Uterus (tissue), 4 donors: ENCODE measurements at places on chromosomes 7 and 10.

DNA sequence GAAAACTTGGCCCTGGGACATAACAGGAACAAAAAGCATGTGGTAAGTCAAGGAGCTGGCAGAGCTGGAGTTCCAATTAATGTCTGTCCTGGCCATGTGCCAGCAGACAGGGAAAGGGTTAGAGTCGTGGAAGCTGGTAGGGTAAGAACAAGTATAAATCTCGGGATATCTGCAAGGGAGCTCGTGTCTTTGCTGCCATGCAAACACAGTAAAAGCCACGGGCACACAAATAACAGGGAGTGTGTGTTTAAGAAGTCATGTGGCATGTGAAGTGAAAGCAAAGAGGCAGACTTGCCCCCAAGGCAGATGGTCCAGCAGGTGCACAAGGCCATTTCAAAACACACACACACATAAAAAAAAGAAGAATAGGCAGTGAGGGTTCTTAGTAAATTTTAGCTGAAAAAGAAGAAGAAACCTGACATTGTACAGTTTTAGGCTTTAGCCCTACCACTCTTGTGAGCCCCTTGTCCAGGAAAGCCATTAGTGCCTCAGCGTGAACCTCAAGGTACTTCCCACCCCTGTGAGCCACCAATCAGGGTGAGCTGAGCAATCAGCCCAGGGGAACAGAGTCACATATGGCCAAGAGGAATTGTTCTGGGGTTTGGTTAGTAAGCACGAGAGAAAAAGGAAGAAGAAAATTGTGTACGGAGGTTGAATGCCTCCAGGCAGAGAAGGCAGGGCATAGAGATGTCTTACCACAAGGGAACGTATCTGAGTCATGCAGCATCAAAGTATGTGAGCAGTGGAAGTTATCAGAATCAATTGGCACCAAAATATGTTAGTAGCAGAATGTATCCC, 32.8 kb upstream of the ARHGAP12 start:
- no peak for DNase-seq

DNA sequence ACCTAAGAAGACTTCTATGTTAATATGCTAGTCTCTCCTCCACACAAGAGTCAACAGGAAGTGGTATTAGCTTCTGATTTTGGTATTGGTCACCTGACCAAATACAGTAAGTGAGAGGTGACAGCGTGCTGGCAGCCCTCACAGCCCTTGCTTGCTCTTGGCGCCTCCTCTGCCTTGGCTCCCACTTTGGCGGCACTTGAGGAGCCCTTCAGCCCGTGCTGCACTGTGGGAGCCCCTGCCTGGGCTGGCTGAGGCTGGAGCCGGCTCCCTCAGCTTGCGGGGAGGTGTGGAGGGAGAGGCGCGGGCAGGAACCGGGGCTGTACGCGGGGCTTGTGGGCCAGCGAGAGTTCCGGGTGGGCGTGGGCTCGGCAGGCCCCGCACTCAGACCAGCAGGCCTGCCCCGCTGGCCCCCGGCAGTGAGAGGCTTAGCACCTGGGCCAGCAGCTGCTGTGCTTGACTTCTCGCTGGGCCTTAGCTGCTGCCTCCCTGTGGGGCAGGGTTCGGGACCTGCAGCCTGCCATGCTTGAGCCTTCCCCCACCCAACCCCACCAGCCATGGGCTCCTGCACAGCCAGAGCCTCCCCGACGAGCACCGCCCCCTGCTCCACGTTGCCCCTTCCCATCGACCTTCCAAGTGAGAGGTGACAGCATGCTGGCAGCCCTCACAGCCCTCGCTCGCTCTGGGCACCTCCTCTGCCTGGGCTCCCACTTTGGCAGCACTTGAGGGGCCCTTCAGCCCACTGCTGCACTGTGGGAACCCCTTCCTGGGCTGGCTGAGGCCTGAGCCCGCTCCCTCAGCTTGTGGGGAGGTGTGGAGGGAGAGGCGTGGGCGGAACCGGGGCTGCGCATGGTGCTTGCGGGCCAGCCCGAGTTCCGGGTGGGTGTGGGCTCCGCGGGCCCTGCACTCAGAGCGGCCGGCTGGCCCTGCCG, 4.2 kb upstream of the ACSL5 start:
- DNase-seq, result no peak

- DNase-seq, result no peak
Observed at GRCh38 chr10:126336801-126337200, 51.5 kb downstream of the ADAM12 start.

DNA sequence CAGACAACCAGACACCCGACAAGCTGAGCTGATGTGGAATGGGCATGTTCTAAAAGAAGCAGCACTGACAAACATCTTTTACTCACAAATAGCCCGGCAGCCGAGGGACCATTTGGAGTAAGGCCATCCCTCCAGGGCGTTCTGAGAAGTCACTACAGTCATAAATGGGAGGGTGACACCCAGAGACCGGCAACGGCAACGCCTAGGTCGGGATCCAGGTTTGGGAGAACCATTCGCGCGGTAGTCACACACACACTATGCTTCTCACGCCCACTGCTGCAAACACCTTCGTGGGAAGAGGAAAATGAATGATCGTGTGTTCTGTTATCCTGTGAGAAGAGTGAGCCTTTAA, 9.8 kb downstream of the TNS3 start:
- no peak for DNase-seq

- no peak for DNase-seq
Observed at GRCh38 chr10:67772894-67773511, 65.0 kb downstream of the DNAJC12 start.

DNA sequence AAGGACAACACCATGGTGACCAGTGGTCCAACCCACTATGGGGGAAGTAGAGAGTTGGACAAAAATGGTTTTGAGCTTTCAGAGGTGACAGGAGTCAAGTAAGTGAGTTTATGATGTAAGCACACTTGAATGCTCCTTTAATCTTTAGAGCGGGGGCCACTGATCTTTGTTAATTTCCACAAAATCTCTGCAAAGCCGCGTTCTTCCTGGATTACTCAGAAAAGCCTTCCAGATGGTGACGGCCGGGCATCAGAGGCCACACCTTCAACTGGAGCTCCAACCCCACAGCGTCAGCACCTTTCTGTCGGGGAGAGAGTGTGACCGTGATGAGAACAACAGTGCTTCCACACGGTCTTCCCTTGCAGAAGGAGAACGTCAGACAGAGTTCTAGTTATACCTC, 35.2 kb upstream of the KLF6 start:
- DNase-seq, result no peak

DNA sequence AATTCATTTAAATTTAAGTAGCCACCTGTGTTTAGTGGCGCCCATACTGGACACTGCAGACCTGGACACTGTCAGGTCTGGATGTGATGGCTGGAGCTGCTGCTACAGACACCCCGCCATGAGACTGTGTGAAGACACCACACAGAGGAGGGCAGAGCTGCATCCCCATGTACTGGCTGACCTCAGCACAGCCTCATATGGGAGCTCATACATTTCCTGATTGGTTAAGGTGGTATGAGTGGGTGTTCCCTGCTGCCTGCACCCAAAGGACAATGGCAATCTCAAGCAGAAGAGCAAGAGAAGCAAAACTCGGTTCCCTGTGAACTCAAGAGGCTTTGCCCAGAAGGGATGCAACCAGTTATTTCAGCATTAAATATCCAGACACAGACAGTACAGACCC, 60.0 kb downstream of the DLG5 start:
- no peak for DNase-seq

GRCh38 chr10:5921746-5922145, 31.7 kb downstream of the FBH1 start:
- DNase-seq, result no peak

- peak; percentile 66 for DNase-seq
Observed at GRCh38 chr10:7410862-7411670, at the start of gene SFMBT2. Gene SFMBT2, minus strand, starts transcription at chr10:7411034. Its CDS starts 29,136 bp downstream, at chr10:7381898.

DNA sequence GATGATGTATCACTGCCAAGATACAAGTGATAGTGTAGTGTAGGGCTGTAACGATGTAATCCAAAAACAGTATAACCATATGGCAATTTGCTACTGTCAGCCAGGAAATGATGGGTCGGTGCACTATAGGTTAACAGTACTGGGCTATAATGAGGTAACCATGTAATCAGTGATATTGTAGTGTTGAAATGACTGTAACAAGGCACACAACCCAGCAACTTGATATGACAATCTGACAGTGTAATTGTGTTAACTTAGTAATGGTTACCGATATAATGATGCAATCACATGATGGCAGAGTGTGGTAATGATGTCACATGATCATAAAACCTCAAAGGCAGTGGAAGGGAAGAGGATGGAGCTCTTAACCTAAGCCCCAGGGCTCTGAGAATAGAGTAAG, 73.8 kb upstream of the SLF2 start:
- DNase-seq, result no peak

DNA sequence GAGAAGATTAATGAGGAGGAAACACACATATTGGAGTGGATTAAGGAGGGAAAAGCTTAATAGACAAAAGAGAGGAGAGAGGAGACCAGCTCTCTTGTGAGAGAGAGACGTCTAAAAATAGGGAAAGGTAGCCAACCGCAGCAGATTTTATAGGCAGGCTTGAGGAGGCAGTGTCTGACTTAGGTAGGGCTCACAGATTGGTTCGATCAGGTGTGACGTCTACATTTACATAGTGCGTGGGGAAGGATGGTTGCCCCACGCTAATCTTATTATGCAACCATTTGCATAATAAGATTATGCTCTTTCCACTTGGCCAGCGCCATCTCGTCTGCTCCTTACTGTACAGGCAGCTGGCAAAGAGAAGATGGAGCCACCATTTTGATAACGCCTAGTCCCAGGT, 122.0 kb downstream of the MARCHF5 start:
- no peak for DNase-seq

- no peak for DNase-seq
Observed at GRCh38 chr10:96025566-96025965, 17.8 kb upstream of the CCNJ start.

DNA sequence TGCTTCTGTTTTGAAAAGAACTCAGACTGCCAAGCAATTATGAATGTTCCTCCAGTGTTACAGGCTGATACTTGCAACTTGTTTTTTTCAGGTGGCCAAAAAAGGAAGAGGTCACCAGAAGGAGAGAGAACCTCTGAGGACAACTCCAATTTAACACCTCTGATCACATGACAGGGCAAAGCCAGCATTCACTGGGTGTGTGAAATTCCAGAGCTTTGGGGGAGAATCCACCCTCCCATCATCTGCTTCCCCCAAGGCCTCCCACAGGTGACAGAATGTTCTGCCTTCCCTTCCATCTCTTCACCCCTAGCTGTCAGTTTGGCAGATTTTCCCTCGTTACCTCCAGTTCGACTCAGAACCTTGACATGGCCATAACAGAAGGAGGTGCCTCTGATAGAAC, 39.1 kb downstream of the GOT1 start:
- no peak for DNase-seq

GRCh38 chr7:155333346-155334234, 35.9 kb downstream of the INSIG1 start:
- DNase-seq, result no peak

DNA sequence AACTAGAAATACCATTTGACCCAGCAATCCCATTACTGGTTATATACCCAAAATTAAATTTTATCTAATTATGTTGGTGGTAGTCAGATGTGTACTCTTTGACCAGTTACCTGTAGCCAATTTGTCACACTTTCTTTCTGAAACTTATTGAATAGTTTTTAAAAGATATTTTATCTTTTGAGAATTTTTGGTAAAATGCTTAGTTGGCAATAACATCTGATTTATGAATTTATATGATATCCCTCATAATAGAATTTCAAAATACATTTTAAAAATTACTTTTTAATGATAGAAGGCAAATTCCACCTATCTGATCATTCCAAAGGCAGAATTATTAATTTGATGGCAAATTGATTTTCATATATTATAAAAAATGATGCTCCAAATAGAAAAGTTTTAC, 569.3 kb downstream of the ATRNL1 start:
- DNase-seq, result no peak

GRCh38 chr7:64997927-64998391, 7.1 kb upstream of the ZNF117 start:
- DNase-seq, result no peak

DNA sequence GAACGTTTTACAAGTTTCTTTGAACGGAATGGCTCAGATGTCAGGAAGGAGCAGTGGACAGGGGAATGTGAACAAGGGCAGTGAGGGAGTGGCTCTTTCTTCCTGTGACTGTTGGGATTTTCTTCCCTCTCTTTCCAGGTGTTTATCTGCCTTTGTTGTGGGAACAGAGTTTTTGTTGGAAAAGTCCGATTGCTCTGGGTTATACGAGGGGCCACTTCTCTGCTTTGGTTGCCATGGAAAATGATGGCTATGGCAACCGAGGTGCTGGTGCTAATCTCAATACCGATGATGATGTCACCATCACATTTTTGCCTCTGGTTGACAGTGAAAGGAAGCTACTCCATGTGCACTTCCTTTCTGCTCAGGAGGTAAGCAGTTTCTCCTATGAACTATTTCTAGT, 41.4 kb downstream of the ZRANB1 start:
- no peak for DNase-seq

DNA sequence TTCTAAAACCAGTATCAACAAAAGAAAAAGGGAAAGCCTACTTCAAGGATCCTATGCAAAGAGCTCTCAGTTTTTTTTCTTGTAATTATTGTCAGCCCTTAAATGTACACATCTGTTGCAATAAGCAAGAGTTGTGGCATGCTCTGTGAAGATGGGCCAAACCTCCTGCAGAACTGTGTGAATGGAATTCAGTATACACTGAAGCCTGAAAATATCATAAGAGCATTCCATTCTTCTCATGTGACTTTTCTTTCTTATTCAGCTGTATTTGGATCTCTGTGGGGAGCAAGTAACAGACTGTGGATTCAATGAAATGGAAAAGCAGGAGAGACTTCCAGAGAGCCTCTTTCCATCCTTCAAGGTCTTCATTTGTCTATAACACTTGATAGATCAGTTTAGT, 130.7 kb downstream of the SAMD9 start:
- DNase-seq, result no peak

DNA sequence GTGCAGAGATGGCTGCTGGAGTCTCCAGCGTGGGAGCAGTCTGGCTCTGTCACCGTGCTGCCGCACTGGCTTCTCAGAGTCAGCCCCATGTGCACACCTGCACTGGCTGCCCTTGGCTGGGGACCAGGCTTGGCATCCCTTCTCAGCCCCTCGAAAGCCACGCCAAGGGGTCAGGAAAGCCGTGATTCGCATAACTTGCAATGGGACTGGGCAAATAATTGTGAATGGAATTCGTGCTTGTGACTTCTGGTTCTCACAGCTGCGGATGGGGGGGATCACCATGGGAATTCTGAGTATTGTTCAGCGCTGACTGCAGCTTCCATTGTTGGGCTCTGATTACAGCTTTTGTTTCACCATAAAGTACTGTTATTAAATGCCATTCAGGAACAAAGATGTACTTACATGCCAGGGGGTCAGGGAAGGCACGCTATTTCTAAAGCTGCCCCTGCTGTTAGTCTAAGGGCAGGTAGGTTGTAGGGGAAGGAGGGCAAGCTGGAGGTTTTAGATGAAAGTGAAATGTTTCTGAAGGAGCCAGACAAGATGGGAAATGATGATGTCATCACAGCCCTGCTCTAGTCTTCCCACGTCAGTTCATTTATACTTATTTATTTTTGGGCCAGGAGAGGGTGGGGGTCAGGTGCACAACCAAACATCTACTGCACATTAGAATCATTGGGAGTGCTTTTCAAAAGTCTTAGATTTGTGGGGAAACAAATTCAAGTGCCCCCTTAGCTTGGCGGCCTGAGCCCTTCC, 5.8 kb upstream of the PLEKHA1 start:
- DNase-seq, result no peak

- DNase-seq, result no peak
Observed at GRCh38 chr7:112059675-112060074, 146.5 kb downstream of the DOCK4 start.
